ENCODE measurements at places on chromosomes 12 and 14.
A peak's percentile ranks its signal among the peaks of the same experiment; 100 is the strongest.

GRCh38 chr14:91519239-91520036 is 9.3 kb upstream of the PPP4R3A start:
- no peak for DNase-seq

GRCh38 chr14:105220699-105221597 is 27.4 kb upstream of the BTBD6 start:
- no peak for DNase-seq

DNA sequence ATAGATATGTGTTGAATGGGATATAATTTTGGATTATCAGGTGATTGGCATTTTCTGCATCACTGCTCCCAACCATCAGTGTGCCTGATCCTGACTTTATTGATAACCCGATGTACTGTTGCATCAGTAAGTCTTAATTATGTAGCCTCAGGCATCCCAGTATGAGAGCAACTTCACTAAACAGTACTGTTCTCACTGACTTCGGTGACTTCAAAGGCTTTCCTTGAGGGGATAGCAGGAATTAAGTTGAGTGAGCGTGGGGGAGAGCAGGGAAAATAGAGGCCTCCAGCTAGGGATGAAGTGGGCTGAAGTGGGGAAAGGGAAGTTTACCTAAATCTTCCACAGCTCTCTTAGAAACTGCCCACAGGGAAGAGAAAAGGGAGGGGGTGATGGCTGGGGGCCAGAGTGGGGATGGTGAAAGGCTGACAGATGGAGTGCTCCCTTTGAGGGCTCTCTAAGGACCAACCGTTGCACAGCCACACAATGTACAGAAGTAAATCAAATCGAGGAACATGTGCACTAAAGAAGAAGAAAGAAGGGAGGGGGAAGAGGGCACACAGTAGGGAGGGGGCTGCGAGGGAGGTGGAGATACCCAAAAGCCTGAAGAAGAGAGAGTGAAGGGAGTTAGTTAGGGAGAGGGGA is 10.7 kb upstream of the NEUROD4 start:
- peak; percentile 37 for DNase-seq

- DNase-seq = no peak
Measured at GRCh38 chr14:100015251-100015655, 50.0 kb upstream of the EVL start.

- no peak for DNase-seq
Measured at GRCh38 chr14:81222691-81223090, 1.9 kb upstream of the GTF2A1 start.

DNA sequence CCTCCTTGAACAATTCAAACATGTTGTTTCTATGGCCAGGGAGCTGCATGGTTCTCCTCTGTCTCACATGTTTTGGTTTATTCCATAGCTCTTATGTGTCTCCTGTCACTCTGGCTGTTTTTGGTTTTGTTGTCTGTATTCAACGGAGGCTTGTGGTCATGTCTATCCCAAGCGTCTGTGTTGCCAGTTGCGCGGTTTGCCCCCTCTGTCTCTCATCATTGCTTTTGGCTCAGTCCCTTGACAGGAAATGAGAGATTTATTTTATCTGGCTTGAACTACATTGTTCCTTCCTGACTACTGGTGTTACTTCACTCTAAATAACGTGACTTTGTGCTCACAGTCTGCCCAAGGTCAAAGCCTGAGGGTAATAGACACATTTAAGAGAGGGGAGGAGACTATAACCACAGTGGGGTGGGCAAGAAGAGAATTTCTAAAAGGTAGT is 96.4 kb upstream of the SOX5 start:
- DNase-seq = no peak

DNA sequence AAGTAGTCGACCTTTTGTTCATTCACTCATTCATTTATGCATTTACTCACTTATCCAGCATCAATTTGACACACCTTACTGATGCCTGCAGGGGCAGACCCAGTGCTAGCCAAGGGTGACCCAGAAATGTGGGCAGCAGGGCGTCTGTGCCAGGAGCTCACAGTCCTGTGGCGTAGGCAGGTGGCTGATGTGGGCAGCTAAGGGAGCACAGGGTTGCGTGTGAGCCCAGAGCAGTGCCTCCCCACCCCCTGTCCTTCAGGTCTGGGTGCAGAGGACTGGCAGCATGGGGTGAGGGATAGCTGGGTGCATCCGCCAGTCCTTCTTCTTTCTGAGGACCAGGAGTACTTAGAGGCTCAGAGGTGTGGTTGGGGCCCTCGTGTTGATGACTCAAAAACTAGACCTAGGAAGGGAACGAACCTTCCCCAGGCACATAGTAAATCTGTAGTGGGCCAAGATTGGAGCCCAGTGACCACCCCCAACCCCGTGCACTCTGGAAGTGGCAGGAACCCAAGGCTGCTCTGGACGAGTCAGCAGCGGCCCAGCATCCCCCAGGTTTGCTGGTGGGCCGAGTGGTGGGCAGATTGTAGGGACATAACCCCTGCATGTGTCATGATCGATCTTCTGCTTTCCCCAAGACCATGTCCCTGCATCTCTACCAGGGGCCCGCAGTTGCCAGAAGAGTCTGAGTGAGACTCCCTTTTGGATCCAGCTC is 63.9 kb downstream of the BEGAIN start:
- no peak for DNase-seq

DNA sequence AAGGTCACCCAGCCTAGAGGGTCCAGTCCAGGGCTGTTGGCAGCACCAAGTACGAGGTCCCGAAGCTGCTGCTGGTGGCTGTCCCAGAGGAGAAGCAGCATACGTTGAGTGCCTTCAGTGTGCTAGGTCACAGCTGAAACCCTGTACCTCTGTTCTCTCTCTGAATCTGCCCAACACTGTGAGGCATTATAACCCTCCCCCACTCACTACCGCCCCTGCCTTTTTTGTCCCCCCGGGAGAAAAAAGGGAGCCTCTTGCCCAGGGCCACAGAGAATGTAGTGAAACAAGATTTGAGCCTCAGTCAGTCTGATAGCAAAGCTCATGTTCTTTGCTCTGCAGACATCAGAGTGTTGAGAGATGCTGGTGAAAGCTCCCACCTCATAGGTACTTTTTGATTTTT is 53.4 kb downstream of the PPP2R5C start:
- no peak for DNase-seq

DNA sequence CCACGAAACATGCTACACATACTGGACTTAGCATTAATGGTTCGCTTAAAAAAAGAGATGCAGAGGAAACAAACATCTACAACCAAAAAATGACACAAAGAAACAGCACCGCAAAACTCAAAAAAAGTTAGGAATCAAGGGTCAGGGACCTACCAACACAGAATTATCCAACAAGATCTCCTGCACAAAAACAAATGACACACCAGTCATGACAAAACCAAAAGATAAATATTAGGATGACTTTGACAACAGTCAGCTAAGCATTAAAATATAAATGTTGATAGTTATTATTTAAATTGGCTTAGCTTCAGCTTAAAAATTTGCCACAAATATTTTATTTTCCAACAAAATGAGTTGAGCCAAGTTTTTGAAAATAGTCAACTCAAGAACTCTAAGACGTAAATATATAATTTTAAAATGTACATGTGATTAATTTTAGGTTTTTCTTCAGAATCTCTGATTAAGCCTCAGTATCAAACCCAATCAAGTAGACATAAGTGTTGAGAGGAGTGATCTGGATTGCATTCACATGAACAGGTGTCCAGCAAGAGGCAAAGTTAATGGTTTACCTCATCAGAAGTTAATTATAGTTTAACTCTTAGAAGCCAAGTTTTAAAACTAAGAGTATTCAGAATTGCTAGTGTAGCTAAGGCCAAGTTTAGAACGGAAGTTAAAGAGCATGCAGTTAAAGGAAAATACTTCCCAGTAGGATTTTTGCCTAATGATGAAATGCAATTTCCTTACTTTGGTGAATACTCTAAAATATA is 79.9 kb downstream of the HEATR5A start:
- DNase-seq = no peak

GRCh38 chr12:53997204-53998109 is 2.5 kb upstream of the HOXC9 start:
- DNase-seq = no peak

GRCh38 chr14:100678469-100678828 is 48.2 kb upstream of the DLK1 start:
- DNase-seq = no peak

DNA sequence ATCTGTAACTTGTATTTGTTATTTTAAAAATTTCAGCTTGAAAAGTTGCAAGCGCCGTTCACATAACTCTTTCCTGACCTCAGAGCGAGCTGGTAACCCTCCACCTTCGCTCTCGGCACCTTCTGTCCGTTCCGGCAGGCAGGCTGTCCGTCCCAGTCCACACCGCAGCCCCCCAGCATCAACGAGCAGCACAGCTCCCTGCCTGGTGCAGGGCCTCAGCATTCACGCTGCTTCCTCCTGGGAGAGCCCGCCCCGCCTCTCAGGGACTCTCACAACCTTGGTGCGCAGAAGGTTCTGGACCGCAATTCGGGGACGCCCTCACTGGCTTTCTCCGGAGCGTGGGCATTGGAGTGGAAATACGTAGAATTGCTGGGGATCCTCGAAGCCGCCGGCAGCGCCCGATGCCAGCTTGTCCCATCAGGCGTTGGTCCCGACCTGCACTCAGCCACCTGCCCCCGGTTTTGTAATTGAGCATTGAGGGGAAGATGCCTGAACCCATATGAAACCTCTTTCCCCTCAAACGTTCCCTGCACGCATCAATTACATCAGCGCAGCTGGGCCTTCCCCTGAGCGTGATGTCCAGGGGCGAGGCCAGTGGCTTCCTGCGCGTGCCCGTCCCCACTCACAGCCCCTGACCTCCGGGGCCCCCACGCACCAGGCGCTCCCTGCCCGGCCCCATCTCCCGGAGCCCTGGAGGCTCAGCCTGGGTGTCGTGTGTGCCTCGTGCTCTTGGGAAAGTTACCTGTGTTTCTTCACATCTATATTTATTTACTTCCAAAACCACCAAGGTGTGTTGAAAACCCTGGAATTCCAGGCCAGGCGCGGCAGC is 19.1 kb downstream of the LRCOL1 start:
- no peak for DNase-seq

GRCh38 chr12:128079-128478 is 61.5 kb downstream of the IQSEC3 start:
- DNase-seq = no peak

DNA sequence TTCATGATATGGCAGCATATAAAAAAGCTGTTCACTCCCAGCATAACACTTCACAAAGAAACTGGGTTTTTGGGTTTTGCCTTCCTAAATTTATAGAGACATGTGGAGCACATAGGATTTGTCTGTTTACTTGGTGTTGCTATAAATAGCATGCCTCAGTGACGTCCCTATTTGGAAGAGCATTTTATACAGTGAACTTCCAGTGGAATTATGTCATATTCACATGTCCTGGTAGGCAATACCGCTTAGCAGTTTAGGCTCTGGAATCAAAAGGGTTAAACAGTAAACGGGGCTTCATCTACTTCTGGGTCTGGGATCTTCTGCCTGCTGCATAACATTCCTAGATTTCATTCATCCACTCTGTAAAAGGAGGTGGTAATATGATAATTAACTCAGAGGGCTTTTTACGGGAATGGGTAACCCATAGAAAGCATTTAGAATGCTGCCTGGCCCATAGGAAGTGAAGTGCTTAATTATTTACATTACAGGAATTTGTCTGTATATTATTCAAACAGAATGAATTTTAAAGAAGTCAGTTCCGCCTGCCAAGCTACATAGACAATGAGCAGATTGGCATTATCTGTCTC is 396.1 kb downstream of the TMTC2 start:
- DNase-seq = no peak

GRCh38 chr12:9096563-9097176 is 19.0 kb downstream of the A2M start:
- DNase-seq = no peak

GRCh38 chr12:29224572-29224971 is 75.5 kb downstream of the FAR2 start:
- DNase-seq = no peak

DNA sequence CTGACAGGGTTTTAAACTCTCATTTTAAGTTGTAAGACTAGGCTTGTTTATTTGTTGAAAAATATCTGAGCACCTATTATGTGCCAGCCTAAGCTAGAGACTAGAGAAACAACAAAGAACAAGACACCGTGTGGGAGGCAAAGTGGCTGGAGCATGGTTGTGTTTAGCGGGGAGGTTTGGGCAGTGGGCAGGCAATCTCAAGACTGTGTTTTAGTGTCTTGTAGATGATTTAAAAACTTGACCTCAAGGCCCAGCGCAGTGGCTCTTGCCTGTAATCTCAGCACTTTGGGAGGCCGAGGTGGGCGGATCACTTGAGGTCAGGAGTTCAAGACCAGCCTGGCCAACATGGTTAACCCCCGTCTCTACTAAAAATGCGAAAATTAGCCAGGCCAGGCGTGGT is 7.8 kb downstream of the RPL36AL start:
- no peak for DNase-seq

- no peak for DNase-seq
Measured at GRCh38 chr12:58584880-58585279, 335.4 kb downstream of the LRIG3 start.

DNA sequence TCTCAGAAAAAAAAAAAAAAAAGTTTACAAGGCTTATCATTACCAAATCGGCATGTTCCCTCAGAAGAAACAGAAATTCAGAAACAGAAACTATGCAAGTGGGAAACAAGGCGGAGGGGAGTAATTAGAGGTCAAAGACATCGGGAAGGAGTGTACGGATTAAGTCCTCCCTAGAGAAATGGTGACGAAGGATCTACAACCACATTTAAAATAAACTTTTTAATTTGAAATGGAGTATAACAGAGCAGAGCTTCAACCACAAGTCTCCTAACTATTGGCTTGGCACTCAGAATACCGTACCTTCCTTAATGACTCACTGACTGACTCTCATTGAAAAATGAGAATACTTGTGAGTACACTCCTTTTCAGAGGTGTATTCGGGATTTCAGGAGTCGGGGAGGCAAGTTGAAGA is 908 bp downstream of the ENTPD5 start:
- DNase-seq = no peak

DNA sequence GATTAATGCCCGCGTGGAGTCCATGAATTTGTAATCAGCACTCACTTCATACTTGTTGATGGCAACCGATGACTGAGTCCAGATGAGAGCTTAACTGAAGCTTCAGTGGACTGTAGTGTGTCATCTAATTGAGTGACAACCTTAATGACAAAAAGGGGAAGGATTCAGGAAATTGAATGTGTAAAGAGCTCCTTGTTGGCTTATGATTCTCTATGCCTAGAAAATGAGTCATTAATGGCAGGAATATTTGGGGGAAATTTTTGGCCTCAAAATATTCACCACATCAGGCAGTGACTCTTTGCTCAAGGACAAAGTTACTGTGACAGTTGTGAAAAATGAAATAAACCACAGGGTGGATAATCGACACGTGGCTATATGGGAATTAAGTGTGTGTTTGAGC is 55.3 kb upstream of the STON2 start:
- no peak for DNase-seq

Measured in NCI-H345 (cell line).